Activated T-helper 2 cell treated with anti-CD3 and anti-CD28 coated beads, Interferon-gamma antibody, Interleukin-2, Interleukin-4, amounts not matched to agents 10 μg/mL and 5 μg/mL and 100 μg/mL, durations not matched to agents 14 hours and 24 hours and 36 hours (primary cell): ENCODE measurements at places on chromosomes 4 and X. TPM values are rescaled to one million over a fixed set of nuclear protein-coding genes. Genes with fewer than 3 reads are reported as not detected.

COL4A6 gene
- not detected in 2 replicates for total RNA-seq

HPF1 gene
- 23.6 and 24.1 TPM in 2 replicates for total RNA-seq

FMR1 gene
- 34.7 TPM in 2 replicates for total RNA-seq

RAB39B gene
- total RNA-seq: 8.3 and 9.4 TPM in 2 replicates

USP53 gene
- 6.6 and 7.3 TPM in 2 replicates for total RNA-seq

MAGEC1 gene
- not detected in 2 replicates for total RNA-seq

CXCL11 gene
- not detected in 2 replicates for total RNA-seq

ZNF41 gene
- 8.7 and 9.7 TPM in 2 replicates for total RNA-seq

CRMP1 gene
- total RNA-seq: 0.07 TPM in 1 of 2 replicates, not detected in the other

TLR8 gene
- total RNA-seq: not detected in 2 replicates

- no peak overlapping the region for H3K4me3 ChIP-seq
- H3K27ac ChIP-seq: no peak overlapping the region
- no peak for DNase-seq
- H3K36me3 ChIP-seq: no peaks in the 10 kb centered on the region
Observed at GRCh38 chrX:70436343-70436742, 8.3 kb upstream of the DLG3 start.

- no peak overlapping the region for H3K27ac ChIP-seq
- H3K4me1 ChIP-seq: no peaks in the 10 kb centered on the region
- no peak for DNase-seq
- H3K4me3 ChIP-seq: no peak overlapping the region
Observed at GRCh38 chr4:119736559-119736958, 108.0 kb upstream of the PDE5A start.

DNA sequence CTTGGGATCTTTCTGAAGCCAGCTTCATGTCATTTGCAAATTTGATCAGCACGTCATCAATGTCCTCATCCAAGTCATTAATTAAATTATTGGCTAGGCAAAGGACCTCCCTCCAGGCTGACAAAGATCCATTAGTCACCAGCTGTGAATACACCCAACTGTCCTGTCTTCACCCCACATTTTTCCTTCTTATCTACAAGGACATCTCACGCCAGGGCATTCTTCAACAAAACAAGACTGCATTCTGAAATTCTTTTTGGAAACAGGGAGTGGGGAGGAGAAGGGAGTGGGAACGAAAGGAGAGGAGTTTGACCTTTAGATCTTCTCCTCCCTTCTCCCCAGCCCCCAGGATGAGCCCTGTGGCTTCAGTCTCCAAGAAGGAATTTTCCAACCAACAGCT, 32.7 kb downstream of the NLGN3 start:
- no peak overlapping the region for H3K27ac ChIP-seq
- no peak for DNase-seq
- no peak overlapping the region for H3K4me3 ChIP-seq
- H3K4me1 ChIP-seq: peaks cover 5% of the 10 kb centered on the region

DNA sequence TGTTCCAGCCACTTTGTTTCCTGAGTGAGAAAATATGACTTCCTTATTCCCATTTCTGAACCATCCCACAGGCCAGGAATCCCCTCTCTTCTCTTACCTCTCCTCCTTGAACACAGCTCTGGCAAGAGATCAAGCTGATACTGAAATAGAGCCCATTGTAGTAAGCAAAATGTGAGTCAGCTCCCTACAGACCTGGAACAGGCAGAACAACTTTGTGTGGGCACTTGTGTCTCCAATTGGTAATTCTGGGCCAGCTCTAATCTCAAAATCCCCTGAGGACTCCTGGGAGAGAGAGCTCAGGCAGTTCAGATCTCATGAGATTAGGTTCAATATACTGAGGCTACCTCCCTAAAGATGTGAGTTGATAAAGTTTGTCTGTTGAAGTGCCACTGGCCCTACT, 213.5 kb downstream of the GUCY2F start:
- no peak for DNase-seq
- no peaks in the 10 kb centered on the region for H3K36me3 ChIP-seq
- no peaks in the 10 kb centered on the region for H3K27me3 ChIP-seq
- H3K27ac ChIP-seq: no peak overlapping the region

DNA sequence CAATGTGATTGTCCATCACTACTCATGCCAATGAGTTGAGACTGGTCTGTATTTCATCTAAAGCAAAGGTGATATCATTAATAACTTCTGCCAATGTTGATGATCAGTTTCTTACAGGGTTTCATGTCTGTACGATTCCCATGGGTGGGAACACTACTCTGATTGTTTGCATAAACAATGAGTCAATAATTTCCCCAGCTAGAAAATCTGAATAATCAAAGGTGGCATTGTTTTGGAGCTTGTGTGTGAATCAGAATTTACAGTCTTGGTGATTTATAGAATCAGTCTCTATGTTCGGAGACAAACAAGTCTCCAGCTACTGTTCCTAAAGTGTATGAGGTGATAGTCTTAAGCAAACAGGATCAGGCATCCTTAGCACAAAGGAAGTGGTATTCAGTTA, 35.5 kb upstream of the PARM1 start:
- no peaks in the 10 kb centered on the region for H3K27me3 ChIP-seq
- DNase-seq: no peak
- H3K27ac ChIP-seq: no peak overlapping the region
- H3K36me3 ChIP-seq: no peaks in the 10 kb centered on the region
- H3K4me3 ChIP-seq: no peak overlapping the region
- no peaks in the 10 kb centered on the region for H3K4me1 ChIP-seq

DNA sequence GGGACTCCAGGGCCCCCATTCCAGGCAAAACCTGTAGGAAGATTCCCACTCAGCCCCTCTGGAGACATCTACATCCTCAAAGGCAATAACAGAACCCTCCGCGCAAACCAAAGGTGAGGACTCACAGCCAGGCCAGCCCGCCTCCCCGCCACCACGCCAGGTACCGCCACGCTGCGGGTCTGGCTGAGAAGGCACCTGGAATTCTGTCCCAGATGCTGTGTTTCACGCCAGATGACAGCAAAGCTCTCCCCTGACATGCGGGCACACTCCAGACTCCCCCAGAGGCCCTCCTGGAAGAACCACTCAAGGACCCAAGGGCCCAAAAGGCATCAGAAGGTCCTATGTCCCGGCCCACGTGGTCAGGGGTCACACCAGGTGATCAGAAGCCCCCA, 59.6 kb downstream of the FAM53A start:
- DNase-seq: no peak
- no peak overlapping the region for H3K4me3 ChIP-seq
- no peak overlapping the region for H3K27ac ChIP-seq
- no peaks in the 10 kb centered on the region for H3K36me3 ChIP-seq
- no peaks in the 10 kb centered on the region for H3K4me1 ChIP-seq

DNA sequence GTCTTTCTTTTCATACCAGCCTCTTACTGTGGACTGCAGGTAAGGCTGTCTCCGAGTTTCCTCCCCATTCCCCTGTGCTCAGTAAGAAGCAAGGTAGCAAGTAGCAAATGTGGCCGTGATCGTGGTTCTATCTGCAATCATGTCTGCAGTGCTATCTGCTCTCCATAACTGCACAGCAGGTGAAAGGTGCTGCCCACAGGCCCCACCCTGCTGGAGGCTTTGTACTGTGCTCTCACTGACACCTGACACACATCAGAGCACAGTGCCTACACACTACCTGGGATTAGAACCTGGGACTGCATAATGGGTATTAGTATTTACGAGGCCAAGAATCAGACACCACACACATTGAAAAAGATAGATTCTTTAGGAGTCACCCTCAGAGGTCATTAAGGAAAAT, 15.3 kb downstream of the PGRMC1 start:
- no peak for DNase-seq
- H3K27me3 ChIP-seq: peaks cover 2% of the 10 kb centered on the region
- no peak overlapping the region for H3K4me3 ChIP-seq
- H3K36me3 ChIP-seq: no peaks in the 10 kb centered on the region

- no peaks in the 10 kb centered on the region for H3K36me3 ChIP-seq
- peak overlapping the region; percentile 55 for H3K27ac ChIP-seq
- no peaks in the 10 kb centered on the region for H3K27me3 ChIP-seq
- peak overlapping the region; percentile 45 for H3K4me3 ChIP-seq
- H3K4me1 ChIP-seq: peaks cover 10% of the 10 kb centered on the region
Observed at GRCh38 chrX:79325263-79325958, 41.7 kb downstream of the ITM2A start.

- DNase-seq: no peak
- no peaks in the 10 kb centered on the region for H3K27me3 ChIP-seq
- peaks cover 5% of the 10 kb centered on the region for H3K4me1 ChIP-seq
- no peaks in the 10 kb centered on the region for H3K36me3 ChIP-seq
Observed at GRCh38 chrX:107123750-107124149, 5.1 kb upstream of the RBM41 start.

DNA sequence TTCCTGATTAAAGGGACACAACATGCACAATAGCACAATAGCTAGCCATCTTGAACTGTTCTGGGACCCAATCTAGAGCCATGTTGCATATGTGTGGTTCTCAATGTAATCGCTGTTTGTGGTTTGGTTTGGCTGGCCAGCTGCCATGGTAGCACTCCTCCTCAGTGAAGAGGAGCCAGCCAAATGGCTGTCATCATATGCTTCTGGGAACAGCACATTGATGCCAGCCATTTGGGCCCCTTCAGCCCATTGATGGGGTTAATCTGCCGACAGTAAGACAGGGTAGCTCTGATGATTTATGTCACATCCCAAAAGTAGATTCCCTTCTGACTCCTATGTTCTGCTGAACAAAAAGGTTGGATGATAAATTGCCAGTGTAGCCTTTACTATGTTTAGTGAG, 48.5 kb downstream of the AWAT2 start:
- H3K4me3 ChIP-seq: no peak overlapping the region
- H3K4me1 ChIP-seq: no peaks in the 10 kb centered on the region
- H3K27me3 ChIP-seq: no peaks in the 10 kb centered on the region
- H3K36me3 ChIP-seq: no peaks in the 10 kb centered on the region
- H3K27ac ChIP-seq: no peak overlapping the region

DNA sequence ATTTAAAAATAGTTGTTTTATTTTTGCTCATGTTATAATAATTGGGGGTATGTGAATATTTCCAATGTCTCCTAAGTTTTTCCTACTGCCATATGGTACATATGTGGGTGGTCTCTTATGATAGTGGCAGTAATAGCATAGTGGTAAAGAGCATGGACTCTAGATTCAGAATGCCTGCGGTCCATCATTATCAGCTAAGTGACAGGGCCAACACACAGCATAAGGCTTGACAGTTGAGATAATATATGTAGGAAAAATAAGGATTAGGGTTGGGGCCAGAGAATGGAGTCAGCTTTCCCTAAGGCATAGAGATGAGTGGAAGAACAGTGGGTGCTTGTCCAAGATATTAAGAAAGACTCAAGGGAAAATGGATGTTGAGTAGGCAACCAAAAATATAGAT, 2707.5 kb downstream of the PCDH7 start:
- no peaks in the 10 kb centered on the region for H3K27me3 ChIP-seq
- no peak for DNase-seq
- no peaks in the 10 kb centered on the region for H3K36me3 ChIP-seq
- H3K4me3 ChIP-seq: no peak overlapping the region

DNA sequence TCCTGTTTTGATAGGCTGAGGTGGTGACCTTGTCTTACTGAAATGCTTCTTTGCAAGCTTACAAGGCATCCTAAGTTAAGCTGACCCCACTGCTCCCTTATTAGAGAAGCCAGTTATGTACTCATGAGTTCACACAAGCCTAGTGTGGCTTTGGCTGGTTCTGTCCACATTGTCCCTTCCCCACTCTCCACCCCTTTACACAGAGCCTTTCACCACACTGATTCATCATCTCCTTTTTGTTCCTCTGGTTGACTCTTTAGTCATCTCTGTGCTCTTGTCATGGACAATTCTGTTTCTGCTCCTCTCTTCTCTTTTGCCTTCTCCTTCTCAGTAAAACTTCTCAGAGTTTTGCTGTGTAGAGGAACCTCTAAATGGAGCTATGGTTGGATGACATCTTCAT, 4.9 kb downstream of the CHRNA9 start:
- peaks cover 14% of the 10 kb centered on the region for H3K4me1 ChIP-seq
- no peak for DNase-seq
- H3K27ac ChIP-seq: peak overlapping the region; percentile 43

- DNase-seq: no peak
- no peak overlapping the region for H3K27ac ChIP-seq
- no peaks in the 10 kb centered on the region for H3K36me3 ChIP-seq
- H3K4me1 ChIP-seq: no peaks in the 10 kb centered on the region
- H3K27me3 ChIP-seq: no peaks in the 10 kb centered on the region
- no peak overlapping the region for H3K4me3 ChIP-seq
Observed at GRCh38 chr4:22334155-22334554, 181.7 kb downstream of the ADGRA3 start.

DNA sequence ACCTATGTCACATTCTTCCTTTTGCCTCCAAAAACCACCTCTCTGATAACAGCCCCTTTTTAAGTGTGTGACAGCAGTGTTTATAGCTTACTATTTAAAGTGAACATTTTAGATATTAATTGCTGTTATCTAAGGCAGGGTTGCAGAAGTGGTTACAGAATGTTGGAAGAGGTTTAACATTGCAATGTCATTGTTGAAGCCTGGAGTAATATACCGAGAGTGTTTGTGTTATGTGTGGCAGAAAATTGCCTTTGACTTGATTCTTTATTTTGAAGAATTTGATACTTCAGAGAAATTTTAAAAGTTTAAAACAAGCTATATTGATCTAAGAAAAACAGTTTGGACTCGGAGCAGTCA, 37.1 kb downstream of the SMARCAD1 start:
- H3K4me1 ChIP-seq: peaks cover 2% of the 10 kb centered on the region
- peaks cover 67% of the 10 kb centered on the region for H3K36me3 ChIP-seq
- H3K27ac ChIP-seq: no peak overlapping the region
- no peaks in the 10 kb centered on the region for H3K27me3 ChIP-seq
- no peak for DNase-seq

- no peak overlapping the region for H3K4me3 ChIP-seq
- peaks cover 4% of the 10 kb centered on the region for H3K27me3 ChIP-seq
- no peak for DNase-seq
- H3K36me3 ChIP-seq: no peaks in the 10 kb centered on the region
- H3K4me1 ChIP-seq: peaks cover 36% of the 10 kb centered on the region
Observed at GRCh38 chr4:153651116-153651515, 33.0 kb upstream of the TLR2 start.

DNA sequence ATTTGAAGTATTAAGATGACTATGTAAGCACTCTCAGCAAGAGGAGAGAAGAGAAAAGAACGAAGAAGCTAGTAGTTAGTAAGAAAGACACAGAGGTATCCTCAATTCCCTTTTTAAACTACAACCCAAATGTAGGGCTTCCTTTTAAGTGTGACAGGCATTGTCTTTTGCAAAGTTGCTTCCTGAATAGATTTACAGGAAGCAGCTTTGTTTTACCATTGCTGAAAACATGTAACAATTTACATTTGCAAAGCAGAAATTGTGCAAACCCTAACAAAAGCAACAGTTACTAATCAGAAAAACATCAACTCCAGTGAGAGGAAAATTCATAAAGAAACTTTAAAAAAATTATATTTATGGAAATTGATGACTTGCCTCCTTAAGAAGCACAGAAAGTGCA, 96.4 kb downstream of the FAM13A start:
- peaks cover 5% of the 10 kb centered on the region for H3K4me1 ChIP-seq
- no peak overlapping the region for H3K4me3 ChIP-seq
- no peaks in the 10 kb centered on the region for H3K27me3 ChIP-seq
- no peaks in the 10 kb centered on the region for H3K36me3 ChIP-seq

GRCh38 chr4:184666670-184667069, 17.1 kb downstream of the PRIMPOL start:
- peaks cover 37% of the 10 kb centered on the region for H3K4me1 ChIP-seq
- peak overlapping the region; percentile 7 for H3K27ac ChIP-seq
- H3K36me3 ChIP-seq: peaks cover 37% of the 10 kb centered on the region
- DNase-seq: no peak
